CD14-positive monocyte (primary cell): ENCODE measurements at places on chromosomes 2 and 18.

GRCh38 chr18:45119876-45120275 is 439.2 kb downstream of the SETBP1 start:
- DNase-seq, result no peak

- DNase-seq, result no peak
Measured at GRCh38 chr18:39200153-39200552, 1634.6 kb upstream of the CELF4 start.

- no peak for DNase-seq
Measured at GRCh38 chr2:103132536-103133217, 370.8 kb downstream of the TMEM182 start.

DNA sequence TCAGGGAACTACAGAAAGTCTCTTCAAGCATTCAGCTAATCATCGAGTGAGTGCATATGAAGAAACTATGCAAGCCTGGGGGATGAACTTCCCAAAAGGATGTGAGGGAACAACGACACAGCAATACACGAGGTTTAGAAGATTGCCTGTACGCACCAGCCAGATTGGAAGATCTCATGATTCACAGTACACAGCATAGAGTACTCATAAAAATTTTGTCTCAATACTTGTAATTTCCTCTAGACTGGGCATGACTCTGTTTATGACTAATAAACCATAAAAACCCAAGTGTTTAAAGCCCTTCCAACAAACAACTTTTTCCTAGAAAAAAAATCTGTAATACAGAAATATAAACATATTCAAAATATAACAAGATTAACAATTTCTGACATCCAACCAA is 279.7 kb downstream of the KCNJ3 start:
- no peak for DNase-seq
